ENCODE measurements at places on chromosomes 7 and 10.

- DNase-seq: no peak
Observed at GRCh38 chr7:70356085-70356786, 758.0 kb downstream of the AUTS2 start.

GRCh38 chr10:96765406-96766240, 45.3 kb upstream of the PIK3AP1 start:
- no peak for DNase-seq

DNA sequence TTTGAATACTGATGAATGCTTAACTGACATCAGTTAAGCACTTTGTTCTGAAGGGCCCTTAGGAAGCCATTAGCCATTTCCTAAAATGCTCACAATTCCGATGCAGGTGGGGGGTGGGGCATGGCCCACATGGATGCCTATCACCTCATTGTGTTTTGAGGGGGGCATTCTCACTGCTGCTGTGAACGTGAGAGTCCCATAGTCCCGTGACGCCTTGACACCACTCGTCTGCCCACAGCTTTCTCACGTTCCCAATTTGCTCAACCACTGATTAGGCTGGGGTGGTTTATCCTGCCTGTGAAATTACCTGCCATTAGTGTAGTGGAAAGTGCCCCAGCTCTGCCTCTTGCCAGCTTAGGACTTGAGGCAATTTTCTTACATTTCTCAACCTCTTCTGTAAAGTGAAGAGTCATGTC, 31.9 kb downstream of the DUSP5 start:
- DNase-seq: no peak

DNA sequence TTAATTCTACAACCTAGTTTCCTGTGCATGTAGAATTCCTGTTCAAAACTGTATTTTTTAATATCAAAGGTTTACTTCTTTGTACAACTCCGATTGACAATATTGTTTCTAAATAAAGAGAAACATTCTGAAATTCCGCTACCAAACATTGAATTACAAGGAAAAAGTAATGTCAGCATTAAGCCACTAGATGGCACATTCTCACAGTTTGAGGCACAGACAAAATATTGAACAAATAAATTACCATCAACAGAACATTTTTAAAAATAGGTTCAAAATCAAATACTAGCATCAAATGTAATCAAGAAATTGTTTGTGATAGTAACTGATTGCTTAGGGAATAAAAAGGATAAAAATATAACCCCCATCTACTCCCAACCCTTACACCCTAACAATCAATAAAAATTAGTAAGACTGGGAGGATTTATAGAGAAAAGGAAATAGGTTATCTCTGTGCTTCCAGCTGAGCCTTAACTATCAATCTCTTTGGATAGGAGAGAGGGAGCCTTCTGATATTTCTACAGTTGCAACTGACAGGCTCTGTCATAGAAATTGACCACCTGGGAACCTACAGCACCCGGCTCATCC, 86.6 kb upstream of the C7orf33 start:
- DNase-seq: no peak
